ENCODE measurements at places on chromosomes 5 and 9.
A peak's percentile ranks its signal among the peaks of the same experiment; 100 is the strongest.

DNA sequence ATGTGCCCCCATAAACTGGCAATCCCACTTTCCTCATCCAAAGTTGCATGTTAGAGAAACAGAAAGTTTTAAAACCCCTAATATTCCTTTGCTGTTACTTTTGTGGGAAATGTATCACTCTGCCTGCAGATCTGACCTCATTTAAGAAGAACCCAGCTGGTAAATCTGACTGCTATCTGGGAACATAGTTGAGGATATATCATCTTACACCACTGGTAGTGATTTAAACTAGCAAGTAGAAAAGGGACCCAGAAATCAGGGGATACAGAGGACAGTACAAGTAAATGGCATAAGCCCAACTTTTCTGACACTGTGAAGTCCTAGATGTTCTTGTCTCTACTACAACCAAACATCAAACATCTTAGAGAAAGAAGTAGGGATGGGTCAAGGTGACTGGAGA is 1060.5 kb upstream of the DMAC1 start:
- DNase-seq, result no peak

GRCh38 chr9:81118416-81118815 is 570.9 kb downstream of the TLE1 start:
- no peak for DNase-seq

DNA sequence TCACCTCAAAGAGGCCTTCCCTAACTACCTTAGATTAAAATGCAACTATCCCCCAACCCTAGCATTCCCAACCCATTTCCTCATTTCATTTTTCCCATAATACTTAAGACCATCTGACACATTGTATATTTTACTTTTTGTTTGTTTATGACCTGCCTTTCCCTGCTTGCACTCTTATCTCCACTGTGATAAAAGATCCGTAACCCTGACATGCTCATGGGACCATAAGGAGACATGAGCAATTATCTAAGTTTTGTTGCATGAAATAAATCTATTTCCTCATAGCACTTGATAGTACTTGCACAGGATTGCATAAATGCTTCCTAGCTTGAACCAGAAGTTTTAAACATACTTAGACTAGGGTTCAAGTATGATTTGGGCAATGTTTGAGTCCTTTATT is 323.7 kb downstream of the NPR3 start:
- DNase-seq, result no peak

DNA sequence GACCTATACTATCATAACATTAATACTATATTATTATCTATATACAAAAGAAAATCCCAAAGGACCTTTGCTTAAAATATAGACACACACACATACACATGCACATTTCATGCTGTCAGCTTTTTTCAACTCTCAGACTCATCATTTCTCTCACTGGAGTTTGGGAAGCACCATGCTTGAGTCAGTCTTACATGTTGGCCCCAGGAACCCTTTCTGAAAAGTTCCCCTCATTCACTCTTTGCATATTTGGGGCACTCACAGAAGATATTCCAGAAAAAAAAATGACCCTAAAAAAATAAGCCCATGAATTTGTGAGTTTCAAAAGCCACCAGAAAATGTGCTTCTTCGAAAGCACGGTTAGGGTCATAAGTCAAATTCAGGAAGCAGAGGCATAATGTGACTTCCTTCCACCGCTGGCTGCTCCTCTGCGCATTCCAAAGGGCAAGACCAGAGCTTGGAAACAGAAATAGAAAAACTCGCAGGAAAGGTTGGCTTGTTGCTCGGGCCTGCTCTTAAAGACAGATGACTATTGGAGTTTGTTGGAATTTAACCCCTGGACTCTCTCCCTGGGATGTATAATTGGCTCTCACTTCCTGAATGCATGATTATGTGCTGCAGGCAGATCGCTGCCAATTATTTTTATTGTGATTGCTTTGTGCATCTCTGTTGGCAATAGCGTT is 129.7 kb upstream of the IQGAP2 start:
- no peak for DNase-seq

DNA sequence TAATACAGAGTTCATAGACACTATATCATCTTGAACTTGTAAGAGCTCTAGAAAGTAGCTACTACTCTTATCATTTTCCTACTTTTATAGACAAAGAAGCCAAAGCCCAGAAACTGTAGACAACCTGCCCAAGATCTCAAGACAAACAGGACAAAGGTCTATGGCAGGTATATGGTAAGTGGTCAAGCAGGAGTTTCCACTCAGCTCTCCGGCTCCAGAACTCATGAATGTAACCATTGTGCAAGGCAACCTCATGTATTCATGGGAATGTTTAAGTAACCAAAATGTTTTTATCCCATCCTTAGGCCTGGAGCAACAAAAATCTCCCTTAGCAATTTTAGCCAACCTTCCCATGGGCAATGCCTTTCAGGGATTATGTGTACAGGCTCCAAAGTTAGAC is 163.4 kb upstream of the PUM3 start:
- DNase-seq, result no peak

GRCh38 chr9:111752455-111752854 is 42.3 kb downstream of the SHOC1 start:
- DNase-seq, result no peak

GRCh38 chr9:88464851-88465250 is 70.1 kb upstream of the NXNL2 start:
- DNase-seq, result no peak

GRCh38 chr5:156529892-156530291 is 202.9 kb downstream of the SGCD start:
- no peak for DNase-seq

DNA sequence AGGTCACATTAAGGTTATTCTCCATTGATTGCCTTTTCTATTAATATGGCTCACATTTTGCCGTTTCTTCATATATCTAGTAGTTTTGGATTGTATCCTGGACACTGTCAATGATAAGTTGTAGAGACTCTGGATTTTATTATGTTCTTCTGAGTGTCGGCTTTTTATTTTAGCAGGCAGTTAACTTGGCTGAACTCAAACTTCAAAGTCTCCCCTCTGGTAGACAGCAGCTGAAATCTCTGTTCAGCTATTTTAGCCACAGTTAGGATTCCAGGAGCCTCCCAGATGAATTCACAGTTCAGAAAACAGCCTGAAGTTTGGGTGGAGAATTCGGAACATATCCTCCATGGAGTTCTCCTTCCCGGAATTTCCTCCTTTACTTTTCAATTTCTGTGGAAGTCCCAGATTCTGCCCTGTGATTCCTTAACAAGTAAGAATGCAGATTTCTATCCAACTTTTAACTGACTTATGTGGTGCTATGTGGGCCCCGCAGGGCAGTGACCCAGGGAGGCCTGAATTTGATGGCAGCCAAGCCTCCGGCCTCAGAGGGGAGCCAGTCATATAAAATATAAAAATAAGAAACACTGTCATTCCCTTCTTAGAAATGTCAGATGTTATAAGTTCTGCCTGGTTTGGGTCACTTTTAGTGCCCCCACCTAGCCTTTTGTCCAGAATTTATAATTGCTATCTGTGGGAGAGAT is 39.3 kb upstream of the MVB12B start:
- DNase-seq, result no peak

DNA sequence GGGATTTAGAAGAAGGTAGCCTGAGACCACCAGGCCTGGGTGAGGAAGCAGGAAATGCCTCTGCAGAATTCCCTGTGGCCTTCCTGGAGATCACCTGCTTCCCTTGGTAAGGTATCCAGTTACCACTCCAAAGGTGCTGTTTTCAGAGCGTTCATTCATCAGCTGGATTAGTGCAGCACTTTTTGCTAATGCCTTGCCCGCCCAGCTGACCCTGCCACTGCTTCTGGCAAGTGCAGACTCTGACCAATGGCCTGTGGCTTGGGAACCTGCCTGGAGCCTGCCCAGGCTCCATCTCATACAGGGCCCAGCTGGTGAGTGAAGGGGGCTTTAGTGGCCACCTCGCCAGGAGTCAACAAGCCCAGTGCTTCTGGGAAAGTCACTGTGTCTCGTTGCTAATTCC is 48.6 kb downstream of the FOXI1 start:
- DNase-seq, result no peak

DNA sequence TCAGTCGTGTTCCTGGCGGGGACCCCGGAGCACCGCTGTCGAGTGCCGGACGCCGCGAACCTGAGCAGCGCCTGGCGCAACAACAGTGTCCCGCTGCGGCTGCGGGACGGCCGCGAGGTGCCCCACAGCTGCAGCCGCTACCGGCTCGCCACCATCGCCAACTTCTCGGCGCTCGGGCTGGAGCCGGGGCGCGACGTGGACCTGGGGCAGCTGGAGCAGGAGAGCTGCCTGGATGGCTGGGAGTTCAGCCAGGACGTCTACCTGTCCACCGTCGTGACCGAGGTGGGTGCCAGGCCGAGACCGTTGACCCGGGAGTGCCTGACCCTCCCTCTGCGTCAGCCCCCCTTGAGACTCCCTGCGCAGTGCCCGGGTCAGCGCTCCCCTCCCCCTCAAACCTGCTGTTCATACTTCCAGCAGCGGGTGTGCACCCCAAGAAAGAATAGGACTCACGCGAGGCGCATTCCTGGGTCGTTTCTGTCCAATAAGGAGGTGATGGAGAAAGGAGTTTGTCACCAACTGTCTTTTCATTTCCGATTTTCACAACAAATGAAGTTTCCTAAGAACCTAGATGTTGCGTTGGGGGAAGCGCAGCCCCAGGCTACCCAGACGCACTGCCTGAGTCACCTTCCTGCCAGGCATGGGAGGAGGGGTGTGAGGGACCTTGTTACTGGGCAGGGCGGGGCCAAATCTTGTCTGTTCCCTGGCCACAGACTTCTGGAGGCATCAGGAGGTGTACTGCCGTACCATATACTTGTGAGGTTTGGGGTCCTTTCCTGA is 722 bp downstream of the SLC22A4 start:
- peak; percentile 42 for DNase-seq
